Mammary microvascular endothelial cell (primary cell): ENCODE measurements at places on chromosomes 16 and 17. TPM values are rescaled to one million over a fixed set of nuclear protein-coding genes. Genes with fewer than 3 reads are reported as not detected.

Gene SNX20
- total RNA-seq: 0.07 TPM in 1 of 2 replicates, not detected in the other

Gene ATAD5
- 4.9 and 7.4 TPM in 2 replicates for total RNA-seq

Gene KRTAP4-3
- total RNA-seq: not detected in 2 replicates

Gene LRRC75A
- under 0.01 and 1.0 TPM in 2 replicates for total RNA-seq

Gene HSPB9
- total RNA-seq: not detected in 2 replicates

Gene MYCBPAP
- total RNA-seq: 0.67 and 2.3 TPM in 2 replicates

Gene TAT
- not detected in 2 replicates for total RNA-seq

Gene TPSAB1
- total RNA-seq: not detected in 2 replicates

Gene CA5A
- not detected in 2 replicates for total RNA-seq

Gene SCGB1C2
- not detected in 2 replicates for total RNA-seq

Gene KCNJ12
- total RNA-seq: 0.25 and 0.67 TPM in 2 replicates

Gene IL17C
- 0.79 TPM in 1 of 2 replicates, not detected in the other for total RNA-seq

Gene PPY
- total RNA-seq: not detected in 2 replicates

Gene FBXL16
- total RNA-seq: 0.07 TPM in 1 of 2 replicates, not detected in the other

Gene ADGRG3
- 0.13 and 0.34 TPM in 2 replicates for total RNA-seq

Gene IRX5
- 0.05 and 0.40 TPM in 2 replicates for total RNA-seq

Gene CRISPLD2
- total RNA-seq: 0.20 and 0.25 TPM in 2 replicates

Gene C17orf50
- not detected in 2 replicates for total RNA-seq

Gene ASGR2
- not detected in 2 replicates for total RNA-seq

Gene PPM1E
- total RNA-seq: not detected in 2 replicates

Gene TLCD3A
- total RNA-seq: 21.2 and 27.1 TPM in 2 replicates

Gene OXLD1
- total RNA-seq: 26.7 and 37.2 TPM in 2 replicates

Gene LITAFD
- total RNA-seq: not detected in 2 replicates

Gene CMTM2
- total RNA-seq: not detected in 2 replicates

Gene SSH2
- 20.8 and 23.1 TPM in 2 replicates for total RNA-seq

Gene CACNG5
- not detected in 2 replicates for total RNA-seq

Gene NOS2
- 0.05 and 0.07 TPM in 2 replicates for total RNA-seq

Gene NOG
- total RNA-seq: 35.9 and 41.2 TPM in 2 replicates

Gene KPNA2
- 244 and 246 TPM in 2 replicates for total RNA-seq

Gene GFAP
- not detected in 2 replicates for total RNA-seq

Gene SERPINF2
- 0.13 and 0.15 TPM in 2 replicates for total RNA-seq

Gene CRHR1
- total RNA-seq: not detected in 2 replicates

Gene AOC3
- 0.40 TPM in 1 of 2 replicates, not detected in the other for total RNA-seq

Gene ADAD2
- not detected in 2 replicates for total RNA-seq

Gene ABCC11
- total RNA-seq: 0.05 and 0.20 TPM in 2 replicates

Gene WNK4
- 2.9 and 3.7 TPM in 2 replicates for total RNA-seq

Gene MEIOC
- total RNA-seq: 0.05 TPM in 1 of 2 replicates, not detected in the other

Gene KLHL10
- total RNA-seq: not detected in 2 replicates

Gene CRYBA1
- total RNA-seq: not detected in 2 replicates

Gene CSH2
- total RNA-seq: not detected in 2 replicates

Gene SPATA32
- total RNA-seq: not detected in 2 replicates

Gene TBC1D3K
- total RNA-seq: not detected in 2 replicates

Gene HYDIN
- not detected in 2 replicates for total RNA-seq

Gene RASL10B
- 0.07 TPM in 1 of 2 replicates, not detected in the other for total RNA-seq

Gene COQ7
- total RNA-seq: 9.6 and 15.7 TPM in 2 replicates

Gene KRTAP9-2
- not detected in 2 replicates for total RNA-seq

Gene COQ9
- total RNA-seq: 44.5 and 45.7 TPM in 2 replicates

Gene ABCA9
- under 0.01 and 0.64 TPM in 2 replicates for total RNA-seq

Gene INCA1
- total RNA-seq: 0.39 TPM in 1 of 2 replicates, not detected in the other

Gene BRICD5
- total RNA-seq: 1.7 and 7.1 TPM in 2 replicates

Gene RNF43
- total RNA-seq: not detected in 2 replicates

Gene ZP2
- not detected in 2 replicates for total RNA-seq

Gene HAGHL
- 0.79 and 1.9 TPM in 2 replicates for total RNA-seq

Gene DOC2B
- total RNA-seq: 7.9 and 11.8 TPM in 2 replicates

Gene IKZF3
- total RNA-seq: not detected in 2 replicates

Gene ACSM5
- 0.27 TPM in 1 of 2 replicates, not detected in the other for total RNA-seq

Gene CLEC18A
- total RNA-seq: under 0.01 TPM in 1 of 2 replicates, not detected in the other

Gene LDHD
- total RNA-seq: 0.34 and 0.40 TPM in 2 replicates

Gene C17orf100
- total RNA-seq: 0.07 and 0.59 TPM in 2 replicates
